ENCODE measurements at places on chromosomes 6 and 20. TPM values are rescaled to one million over a fixed set of nuclear protein-coding genes. Genes with fewer than 3 reads are reported as not detected.

SPATS1 gene
- total RNA-seq = not detected

CENPW gene
- 1.3 TPM for total RNA-seq

PNPLA1 gene
- not detected for total RNA-seq

DNA sequence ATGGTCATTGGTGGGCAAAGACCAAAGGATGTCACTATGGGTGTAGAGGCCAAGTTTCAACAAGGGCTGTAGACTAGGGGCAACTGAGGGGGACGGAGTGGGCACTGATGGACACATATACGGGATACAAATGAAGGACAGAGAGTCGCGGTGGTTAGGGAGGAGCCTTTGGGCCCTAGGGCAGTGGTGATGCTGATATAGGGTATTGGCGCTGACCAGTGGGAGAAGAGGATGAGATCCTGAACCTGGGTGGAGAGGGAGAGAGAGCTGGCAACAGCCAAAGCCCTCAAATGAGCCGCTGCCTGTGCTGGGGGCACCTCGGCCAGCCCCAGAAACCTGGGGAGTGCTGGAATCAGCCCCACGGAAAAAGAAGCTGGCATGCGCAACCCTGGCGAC, 1.6 kb downstream of the CDH22 start:
- DNase-seq = no peak
- H3K36me3 ChIP-seq = no peaks in the 10 kb centered on the region
- no peak overlapping the region for H3K4me3 ChIP-seq
- peaks cover 87% of the 10 kb centered on the region for H3K27me3 ChIP-seq
- H3K4me1 ChIP-seq = no peaks in the 10 kb centered on the region
- H3K27ac ChIP-seq = no peak overlapping the region

- no peak overlapping the region for H3K27ac ChIP-seq
- H3K4me1 ChIP-seq = peaks cover 25% of the 10 kb centered on the region
- peak overlapping the region; percentile 73 for H3K4me3 ChIP-seq
- no peaks in the 10 kb centered on the region for H3K36me3 ChIP-seq
Observed at GRCh38 chr6:129707028-129707427, 2.9 kb downstream of the ARHGAP18 start.

CD93 gene
- total RNA-seq = 17.6 TPM

PSORS1C2 gene
- total RNA-seq = not detected

GRCh38 chr20:15060265-15061060, 723.1 kb upstream of the FLRT3 start:
- H3K4me3 ChIP-seq = no peak overlapping the region
- H3K36me3 ChIP-seq = no peaks in the 10 kb centered on the region
- DNase-seq = no peak
- no peak overlapping the region for H3K27ac ChIP-seq
- H3K4me1 ChIP-seq = no peaks in the 10 kb centered on the region

DNA sequence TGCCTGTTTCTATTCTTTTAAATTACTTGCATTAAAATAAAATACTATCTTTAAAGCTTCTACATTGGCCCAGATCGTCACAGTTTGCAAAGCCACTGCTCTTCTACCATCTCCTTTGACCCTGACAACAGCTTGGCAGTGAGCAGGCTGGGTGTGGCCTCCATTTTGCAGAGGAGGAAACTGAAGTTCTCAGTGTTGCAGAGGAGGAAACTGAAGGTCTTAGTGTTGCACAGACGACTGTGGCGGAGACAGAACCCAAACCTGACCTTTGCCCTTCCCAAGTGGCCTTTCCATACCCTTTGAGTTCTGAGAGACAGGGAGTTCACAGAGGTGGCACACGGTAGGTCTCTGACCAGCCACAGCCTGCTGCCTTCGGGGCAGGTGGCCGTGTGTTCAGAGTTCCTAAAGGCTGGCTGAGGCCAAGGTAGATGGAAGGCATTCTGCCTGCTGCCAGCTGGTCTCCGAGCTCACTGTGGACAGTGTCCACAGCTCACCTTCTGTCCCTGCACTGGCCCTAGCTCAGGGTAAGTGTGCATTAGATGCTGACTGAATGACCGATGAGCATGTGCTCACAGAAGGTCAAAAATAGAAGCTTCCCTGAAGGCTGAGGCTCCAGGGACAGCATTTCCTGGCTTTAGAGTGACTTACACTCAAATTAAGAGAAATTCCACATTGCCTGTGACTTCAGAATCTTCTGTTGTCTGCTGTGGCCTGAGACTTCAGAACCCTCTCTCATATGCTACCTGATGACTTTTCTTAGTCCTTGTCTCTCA, 113.5 kb upstream of the SLC24A3 start:
- no peak for DNase-seq
- H3K4me3 ChIP-seq = no peak overlapping the region
- H3K27me3 ChIP-seq = no peaks in the 10 kb centered on the region
- no peaks in the 10 kb centered on the region for H3K36me3 ChIP-seq
- no peaks in the 10 kb centered on the region for H3K4me1 ChIP-seq

DNA sequence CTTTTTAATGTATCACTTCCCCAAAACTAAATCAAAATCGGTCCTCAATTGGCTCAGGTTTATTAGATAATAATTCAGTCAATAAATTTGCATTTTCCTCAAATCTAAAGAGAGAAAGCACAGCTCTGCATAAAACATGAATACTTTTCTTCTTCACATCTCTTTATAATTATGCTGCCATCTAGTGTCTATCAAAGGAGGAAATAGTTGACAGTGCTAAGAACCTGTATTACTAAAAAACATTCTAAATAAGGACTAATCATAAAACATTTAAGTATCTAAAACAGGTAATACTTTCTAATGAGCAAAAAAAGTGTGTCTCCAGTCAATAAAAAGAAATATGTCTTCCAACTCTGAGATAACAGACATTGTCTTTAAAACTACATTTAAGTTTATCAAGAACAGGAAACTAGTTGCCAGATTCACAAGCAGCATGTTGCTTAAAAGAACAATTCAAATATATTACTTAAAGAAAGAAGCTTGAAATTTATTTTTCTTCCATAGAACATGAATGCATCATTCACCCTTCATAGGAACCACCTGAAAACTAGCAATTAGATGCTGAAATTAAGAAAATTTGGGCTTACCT, 56.5 kb upstream of the DST start:
- no peak overlapping the region for H3K4me3 ChIP-seq
- H3K36me3 ChIP-seq = no peaks in the 10 kb centered on the region
- peaks cover 27% of the 10 kb centered on the region for H3K4me1 ChIP-seq

OOEP gene
- total RNA-seq = not detected

- no peaks in the 10 kb centered on the region for H3K27me3 ChIP-seq
- DNase-seq = no peak
- no peak overlapping the region for H3K4me3 ChIP-seq
Observed at GRCh38 chr6:35833536-35833935, 28.4 kb downstream of the LHFPL5 start.

- H3K36me3 ChIP-seq = no peaks in the 10 kb centered on the region
- DNase-seq = no peak
- H3K4me1 ChIP-seq = peaks cover 7% of the 10 kb centered on the region
Observed at GRCh38 chr6:89826029-89826528, 3.6 kb upstream of the CASP8AP2 start.

DNA sequence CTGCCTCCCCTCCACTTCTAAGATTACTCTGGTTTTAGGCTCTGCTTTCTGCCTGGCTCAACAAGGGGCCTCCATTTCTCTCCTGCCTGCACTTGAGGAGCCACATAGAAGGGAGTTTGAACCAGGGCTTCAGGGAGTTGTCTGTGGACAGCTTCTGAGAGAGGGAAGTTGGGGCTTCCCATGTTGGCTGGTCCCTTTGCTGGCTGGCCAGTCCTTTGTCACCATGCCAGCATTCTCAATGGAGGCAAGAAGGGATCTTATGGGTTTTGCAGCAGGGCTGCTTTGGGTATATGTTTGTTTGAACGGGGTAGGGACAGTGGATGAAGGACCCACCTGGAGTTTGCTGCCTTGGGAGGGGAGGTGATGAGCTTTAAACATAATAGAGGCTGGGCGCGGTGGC, 124.9 kb downstream of the CARMIL1 start:
- no peak overlapping the region for H3K4me3 ChIP-seq
- no peaks in the 10 kb centered on the region for H3K4me1 ChIP-seq
- no peaks in the 10 kb centered on the region for H3K36me3 ChIP-seq
- no peaks in the 10 kb centered on the region for H3K27me3 ChIP-seq
- DNase-seq = no peak

- no peaks in the 10 kb centered on the region for H3K36me3 ChIP-seq
- no peak overlapping the region for H3K4me3 ChIP-seq
- no peaks in the 10 kb centered on the region for H3K27me3 ChIP-seq
Observed at GRCh38 chr6:85185977-85186376, 263.9 kb upstream of the NT5E start.

- H3K27me3 ChIP-seq = no peaks in the 10 kb centered on the region
- H3K27ac ChIP-seq = no peak overlapping the region
- no peak for DNase-seq
- H3K36me3 ChIP-seq = no peaks in the 10 kb centered on the region
Observed at GRCh38 chr6:133337308-133337707, 96.2 kb downstream of the EYA4 start.

SLC22A3 gene
- 91.9 TPM for total RNA-seq

DNA sequence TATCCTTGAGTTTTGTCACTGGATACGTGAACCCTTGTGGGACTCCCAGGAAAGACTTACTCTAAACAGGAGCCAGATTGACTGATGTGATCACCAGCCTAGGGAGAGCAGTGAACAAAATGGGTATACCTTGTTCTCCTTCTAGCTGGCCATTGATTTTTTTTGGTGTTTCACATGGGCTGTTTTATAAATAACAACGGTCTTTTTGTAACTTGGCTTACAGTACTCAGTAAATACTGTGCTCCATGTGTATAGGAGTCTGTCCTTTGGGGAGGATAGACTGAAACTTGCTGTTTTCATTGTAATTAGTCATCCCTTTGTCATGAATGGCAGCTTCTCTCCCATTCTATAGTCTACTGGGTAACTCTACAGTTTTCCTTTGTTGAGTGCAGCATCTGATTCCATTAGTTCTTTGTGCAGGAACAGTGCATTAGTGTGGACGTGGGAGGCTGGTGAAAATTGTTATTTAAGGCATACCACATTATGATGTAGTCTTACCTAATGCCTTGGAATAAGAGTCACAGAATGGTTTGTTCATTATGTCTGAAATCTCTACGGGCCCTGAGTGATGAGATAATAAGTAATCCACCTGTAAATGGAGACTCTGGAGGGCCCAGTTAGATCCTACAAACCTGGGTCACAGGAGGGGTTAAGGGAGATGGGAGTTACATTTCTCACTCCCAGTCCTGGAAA, 89.5 kb downstream of the TIAM2 start:
- H3K27ac ChIP-seq = no peak overlapping the region
- H3K36me3 ChIP-seq = no peaks in the 10 kb centered on the region
- no peak overlapping the region for H3K4me3 ChIP-seq
- no peaks in the 10 kb centered on the region for H3K27me3 ChIP-seq
- H3K4me1 ChIP-seq = no peaks in the 10 kb centered on the region

- no peaks in the 10 kb centered on the region for H3K4me1 ChIP-seq
- no peaks in the 10 kb centered on the region for H3K27me3 ChIP-seq
- H3K4me3 ChIP-seq = no peak overlapping the region
- peaks cover 54% of the 10 kb centered on the region for H3K36me3 ChIP-seq
- H3K27ac ChIP-seq = no peak overlapping the region
- DNase-seq = no peak
Observed at GRCh38 chr6:155247618-155248007, 16.2 kb upstream of the CLDN20 start.

GRCh38 chr6:3654436-3654835, 97.1 kb downstream of the PXDC1 start:
- no peak for DNase-seq
- H3K27me3 ChIP-seq = no peaks in the 10 kb centered on the region
- no peak overlapping the region for H3K27ac ChIP-seq
- H3K4me3 ChIP-seq = no peak overlapping the region
- no peaks in the 10 kb centered on the region for H3K36me3 ChIP-seq

- H3K36me3 ChIP-seq = no peaks in the 10 kb centered on the region
- H3K4me3 ChIP-seq = no peak overlapping the region
- no peak overlapping the region for H3K27ac ChIP-seq
Observed at GRCh38 chr6:88377976-88378568, 211.9 kb upstream of the CNR1 start.

DNA sequence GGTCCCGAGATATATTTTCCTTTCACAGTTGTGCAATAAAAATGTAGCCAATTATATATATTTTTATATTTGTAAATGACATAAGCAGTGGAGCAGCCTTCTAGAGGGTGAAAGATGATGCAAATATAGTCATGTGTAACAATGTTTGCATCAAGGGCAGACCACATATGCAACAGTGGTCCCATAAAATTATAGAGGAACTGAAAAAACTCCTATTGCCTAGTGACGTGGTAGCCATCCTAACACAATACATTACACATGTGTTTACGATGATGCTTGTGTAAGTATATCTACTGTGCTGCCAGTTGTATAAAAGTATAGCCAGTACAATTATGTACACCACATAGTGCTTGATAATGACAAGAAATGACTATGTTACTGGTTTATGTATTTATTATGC, 162.8 kb downstream of the ZFAND3 start:
- no peak for DNase-seq
- H3K27me3 ChIP-seq = no peaks in the 10 kb centered on the region
- no peaks in the 10 kb centered on the region for H3K36me3 ChIP-seq
- no peak overlapping the region for H3K4me3 ChIP-seq

- no peak for DNase-seq
- H3K4me3 ChIP-seq = peak overlapping the region; percentile 69
- no peaks in the 10 kb centered on the region for H3K36me3 ChIP-seq
- H3K4me1 ChIP-seq = peaks cover 21% of the 10 kb centered on the region
- no peak overlapping the region for H3K27ac ChIP-seq
Observed at GRCh38 chr6:98833057-98833306, 1.4 kb upstream of the POU3F2 start.

DNA sequence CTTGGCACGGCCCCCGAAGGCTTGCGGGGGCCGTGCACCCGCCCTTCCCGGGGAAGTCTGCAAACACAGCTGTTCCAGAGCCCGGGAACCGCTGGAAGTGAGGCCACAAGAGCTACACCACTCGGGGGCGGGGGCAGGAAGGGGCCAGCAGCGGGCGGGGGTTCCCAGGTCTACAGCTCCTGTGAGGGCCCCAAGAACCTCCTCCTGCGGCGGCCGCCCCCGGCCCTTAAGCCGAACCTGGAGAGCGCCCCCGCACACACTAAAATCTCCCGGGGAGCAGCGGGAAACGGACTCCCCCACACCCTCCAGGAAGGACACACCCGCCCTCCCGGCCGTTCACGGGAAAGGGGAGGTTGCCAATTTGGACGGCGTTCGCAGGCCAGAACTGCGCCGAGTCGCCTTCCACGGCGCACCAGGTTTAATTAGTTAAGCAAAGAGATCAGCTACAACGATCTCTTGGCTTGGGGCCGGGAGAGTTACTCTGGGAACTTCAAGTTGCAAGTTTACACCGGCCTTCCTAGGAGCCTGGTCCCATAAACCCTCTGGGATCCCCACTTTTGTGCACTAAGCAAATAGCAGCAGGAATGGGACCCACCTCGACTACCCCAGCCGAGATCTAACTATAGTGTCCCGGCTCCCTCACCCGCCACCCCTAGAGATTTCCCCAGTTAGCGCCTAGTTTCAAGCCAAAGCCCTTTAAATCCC, 1.7 kb downstream of the JAG1 start:
- DNase-seq = peak; percentile 83
- H3K36me3 ChIP-seq = no peaks in the 10 kb centered on the region
- peak overlapping the region; percentile 92 for H3K27ac ChIP-seq
- H3K4me3 ChIP-seq = peak overlapping the region; percentile 97
- H3K4me1 ChIP-seq = peaks cover 9% of the 10 kb centered on the region

- H3K27me3 ChIP-seq = no peaks in the 10 kb centered on the region
- peaks cover 15% of the 10 kb centered on the region for H3K4me1 ChIP-seq
- H3K27ac ChIP-seq = no peak overlapping the region
Observed at GRCh38 chr6:116568111-116568510, 3.2 kb upstream of the RWDD1 start.
